ENCODE measurements at places on chromosomes 5 and 9.

DNA sequence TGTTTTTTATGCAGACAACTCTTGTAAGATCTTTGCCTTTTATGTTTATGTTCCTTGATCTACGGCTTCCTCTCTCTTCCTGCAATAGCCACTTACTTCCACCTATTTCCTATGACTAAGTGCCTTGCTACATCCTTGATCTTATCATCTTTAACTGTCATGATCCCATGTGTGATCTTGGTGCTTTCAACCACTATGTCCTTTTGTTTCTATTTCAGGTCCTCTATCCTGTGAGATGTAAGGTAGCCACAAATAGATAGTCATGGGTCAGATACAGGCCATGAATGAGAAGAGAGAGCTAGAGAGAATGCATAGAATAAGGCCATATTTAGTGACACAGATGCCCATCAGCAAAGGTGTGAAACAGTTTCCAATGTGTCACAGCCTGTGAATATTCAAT is 243.6 kb upstream of the HAPLN1 start:
- no peak for DNase-seq

DNA sequence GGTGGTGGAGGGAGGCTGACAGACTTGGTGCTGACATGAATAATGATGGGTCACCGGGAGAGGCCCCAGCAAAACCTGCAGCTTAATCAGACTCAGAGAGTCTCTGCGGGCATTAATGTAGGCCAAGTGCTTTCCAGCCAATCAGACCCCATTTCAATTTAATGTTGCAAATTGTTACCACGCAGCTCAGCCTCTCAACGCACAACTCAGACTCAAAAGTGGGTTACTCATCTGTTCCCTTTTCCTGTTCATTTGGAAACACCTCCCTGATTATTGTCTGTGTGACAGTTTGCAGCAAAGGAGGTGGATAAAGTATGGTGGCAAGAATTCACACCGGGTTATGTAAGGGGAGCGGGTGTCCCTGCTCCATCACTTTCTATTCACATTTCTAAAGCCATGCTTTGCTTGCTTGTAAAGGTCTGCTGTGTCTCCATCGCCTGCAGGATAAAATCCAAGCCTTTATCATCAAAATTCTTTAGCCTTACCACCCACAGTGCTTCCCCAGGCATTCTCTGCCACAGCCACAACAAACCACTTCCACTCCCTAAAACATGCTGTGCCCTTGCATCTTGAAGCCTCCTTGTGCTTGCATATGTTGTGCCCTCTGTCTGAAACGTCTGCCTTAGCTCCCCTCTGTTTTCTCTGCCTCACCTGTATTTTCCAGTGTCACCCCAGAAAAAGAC is 156.5 kb downstream of the ASTN2 start:
- DNase-seq = no peak

DNA sequence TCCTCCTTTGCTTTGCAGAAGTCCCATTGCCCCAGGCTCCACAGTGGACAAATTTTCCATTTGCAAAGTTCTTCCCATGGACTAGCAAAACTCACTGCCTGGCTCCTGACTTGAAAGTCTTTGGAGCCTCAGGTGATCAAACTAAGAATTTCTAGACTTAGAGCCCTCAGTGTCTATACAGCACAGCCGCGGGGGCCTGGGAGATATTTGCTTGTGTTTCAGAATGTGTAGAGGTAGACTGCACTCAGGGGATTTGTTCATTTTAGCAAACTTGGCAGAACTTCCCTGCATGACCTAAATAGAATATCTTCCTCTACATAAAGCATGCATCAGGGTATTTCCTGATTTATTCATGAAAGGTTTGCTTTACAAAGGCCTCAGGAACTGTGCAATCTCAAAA is 384.2 kb upstream of the ZNF462 start:
- no peak for DNase-seq

DNA sequence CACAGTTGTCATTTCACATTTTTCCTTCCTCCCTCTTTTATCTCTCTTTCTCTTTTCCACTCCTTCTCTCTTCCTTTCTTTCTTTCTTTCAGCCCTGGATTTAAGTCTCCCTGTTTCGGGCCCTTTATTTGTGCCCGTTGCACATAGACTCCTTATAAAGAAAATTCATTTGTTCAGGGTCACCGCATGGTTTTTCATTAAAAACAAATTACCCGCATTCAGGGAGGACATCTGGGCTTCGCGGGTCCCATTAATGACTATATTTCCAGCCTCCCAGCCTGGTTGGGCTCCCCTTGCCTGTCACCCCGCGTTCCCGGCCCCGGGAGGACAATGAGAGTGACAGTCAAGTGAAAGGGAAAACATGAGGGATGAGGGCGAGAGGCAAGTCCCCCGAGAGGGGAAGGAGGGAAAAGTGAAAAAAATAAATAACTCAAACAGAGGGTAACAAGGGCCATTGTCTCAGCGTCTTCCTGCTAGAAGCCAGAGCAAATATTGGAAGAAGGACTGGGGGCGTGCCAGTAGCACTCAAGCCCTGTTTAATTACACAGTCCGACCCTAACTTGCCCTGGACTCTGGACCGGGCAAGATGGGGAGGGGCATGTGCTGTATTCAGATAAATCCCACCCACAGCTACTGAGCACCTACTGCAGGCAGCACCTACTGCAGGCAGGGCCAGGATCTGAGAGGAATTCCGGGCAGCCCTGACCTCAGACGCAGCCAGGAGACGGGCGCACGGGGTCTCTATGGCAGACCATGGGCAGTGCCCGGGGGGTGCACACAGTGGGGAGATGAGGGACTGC is 166.2 kb downstream of the PAX5 start:
- no peak for DNase-seq

- no peak for DNase-seq
These were observed 279.3 kb upstream of the ANKRD55 start for GRCh38 chr5:56512313-56512996.

Data from 8988T (cell line).